ENCODE measurements at places on chromosomes 3 and 15.
A peak's percentile ranks its signal among the peaks of the same experiment; 100 is the strongest.

GRCh38 chr3:4976109-4976508, 3.1 kb upstream of the BHLHE40 start:
- DNase-seq = peak; percentile 95

DNA sequence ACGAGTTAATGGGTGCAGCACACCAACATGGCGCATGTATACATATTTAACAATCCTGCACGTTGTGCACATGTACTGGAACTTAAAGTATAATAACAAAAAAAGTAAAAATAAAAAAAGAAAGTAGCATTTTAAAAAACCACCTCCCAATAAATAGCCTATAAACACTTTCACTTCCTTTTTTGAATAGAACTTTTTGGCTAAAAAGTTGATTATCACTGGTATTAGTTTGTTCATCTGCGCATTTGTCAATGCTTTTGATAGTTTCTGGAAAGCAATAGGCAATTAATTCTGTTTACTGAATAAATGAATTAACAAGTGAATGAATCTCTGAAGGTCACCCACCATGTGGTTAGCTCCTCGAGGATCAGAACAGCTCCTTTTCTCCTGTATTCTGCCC, 179.9 kb downstream of the SLC9A9 start:
- no peak for DNase-seq

GRCh38 chr3:63872135-63872924, 8.7 kb downstream of the ATXN7 start:
- no peak for DNase-seq

DNA sequence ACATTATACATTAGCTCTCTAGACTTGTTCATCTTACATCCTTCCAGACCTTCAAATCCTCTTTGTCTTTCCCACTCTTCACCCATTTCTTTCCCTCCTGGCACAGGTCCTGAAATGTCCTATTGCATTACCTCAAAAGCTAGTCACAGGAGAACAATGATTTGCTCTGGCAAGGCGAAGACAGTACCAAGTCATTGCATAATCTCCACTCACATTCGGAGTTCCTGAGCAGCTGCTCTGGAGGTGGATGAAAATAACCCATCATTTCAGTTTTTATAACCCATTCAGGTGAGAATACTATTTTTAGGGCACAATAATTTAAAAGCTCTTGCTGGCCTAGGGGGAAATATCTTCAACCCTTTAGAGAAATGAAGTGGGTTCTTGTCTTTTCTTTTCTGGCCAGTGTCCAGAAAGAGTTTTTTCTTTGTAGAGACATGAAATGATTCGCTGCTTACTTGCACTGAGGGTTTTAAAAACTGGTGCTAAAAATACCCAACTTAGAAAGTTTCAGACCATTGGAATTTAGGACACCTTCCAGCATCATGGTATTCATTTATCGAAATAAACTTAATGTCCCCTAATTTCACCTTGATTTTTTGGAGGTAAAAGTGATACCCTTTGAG, 23.4 kb upstream of the DYNC1LI1 start:
- DNase-seq = no peak

GRCh38 chr15:101469520-101470288, 19.8 kb downstream of the PCSK6 start:
- DNase-seq = peak; percentile 5

GRCh38 chr3:86388820-86389219, 602.1 kb downstream of the VGLL3 start:
- DNase-seq = no peak

DNA sequence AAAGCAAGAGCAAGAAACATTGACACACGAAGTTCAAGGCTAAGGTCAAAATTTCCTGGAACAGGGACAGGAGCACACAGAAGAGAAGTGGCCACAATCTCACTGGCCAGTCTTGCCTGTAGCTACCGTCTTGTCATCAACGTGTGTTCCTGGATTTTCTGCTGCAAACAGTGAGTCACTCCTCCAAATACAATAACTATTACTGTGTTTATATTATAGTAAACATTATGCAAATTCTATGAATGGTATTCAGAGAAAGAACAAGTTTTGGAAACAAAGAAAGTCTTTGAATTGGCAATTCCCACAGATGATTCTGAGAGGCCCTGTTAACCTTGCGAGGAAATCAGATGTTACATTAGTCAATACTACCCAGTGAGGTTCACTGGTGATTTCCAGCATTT, 220.5 kb downstream of the FAM43A start:
- no peak for DNase-seq

- peak; percentile 86 for DNase-seq
Observed at GRCh38 chr15:52780172-52780980, 9.8 kb downstream of the ONECUT1 start.

DNA sequence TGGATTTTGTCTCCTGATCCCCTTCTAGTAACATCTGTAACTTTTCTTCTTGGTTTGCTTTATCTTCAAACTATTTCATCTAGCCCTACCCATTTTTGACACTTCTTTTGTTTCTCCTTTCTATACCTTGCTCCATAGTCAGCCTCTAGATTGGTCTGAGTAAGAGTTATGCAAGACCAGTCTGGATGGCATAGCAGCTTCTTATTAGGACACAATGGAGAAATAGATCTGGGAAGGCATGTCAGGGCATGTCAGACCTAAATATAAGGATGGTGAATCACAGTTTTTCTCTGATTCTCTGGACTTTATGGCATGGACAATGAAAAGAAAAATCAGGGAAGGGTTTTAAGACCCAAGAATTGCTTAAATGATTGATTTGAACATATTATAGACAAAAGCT, 452.5 kb downstream of the RAP2B start:
- no peak for DNase-seq

- no peak for DNase-seq
Observed at GRCh38 chr3:13890377-13891016, 10.6 kb upstream of the WNT7A start.

DNA sequence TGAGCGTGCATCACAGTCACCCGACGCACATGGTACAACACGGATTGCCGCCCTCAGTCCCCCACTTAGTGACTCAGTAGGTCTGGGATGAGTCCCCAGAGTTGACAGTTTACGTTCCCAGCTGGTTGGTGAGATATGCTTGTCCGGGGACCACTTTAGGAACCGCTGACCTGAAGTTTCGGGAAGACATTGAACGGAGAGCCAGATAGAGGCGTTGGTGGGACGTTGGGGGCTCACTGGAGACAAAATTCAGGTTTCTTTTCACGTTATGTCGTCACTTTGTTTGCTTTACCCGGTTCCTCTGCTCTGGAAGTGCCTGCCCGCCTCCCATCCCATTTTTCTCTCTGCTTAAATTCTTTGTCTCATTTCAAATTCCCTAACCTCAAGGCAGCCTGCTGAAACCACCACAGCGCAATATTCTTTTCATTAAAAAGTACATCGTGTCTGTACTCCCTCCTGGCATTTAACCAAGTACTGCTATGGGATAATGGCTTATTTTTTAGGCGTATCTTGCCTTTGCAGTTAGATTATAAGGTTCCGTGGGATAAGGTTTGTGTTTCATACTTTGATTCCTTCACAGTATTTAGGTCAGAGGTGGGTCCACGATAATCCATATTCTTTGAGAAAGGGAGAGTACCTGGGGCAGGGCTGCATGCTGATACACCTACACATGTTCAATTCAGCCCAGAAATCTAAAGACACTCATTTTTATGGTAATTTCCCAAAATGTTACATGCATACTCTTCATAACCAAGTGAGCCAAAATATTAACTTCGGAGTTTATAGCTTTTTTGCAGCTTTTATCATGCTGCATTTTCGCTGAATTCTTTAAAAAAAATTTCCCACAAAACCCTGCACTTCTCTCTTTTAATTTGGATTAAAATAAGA, 921 bp downstream of the LMLN start:
- peak; percentile 50 for DNase-seq

- DNase-seq = no peak
Observed at GRCh38 chr3:76429581-76430177, 610.2 kb upstream of the ROBO2 start.

DNA sequence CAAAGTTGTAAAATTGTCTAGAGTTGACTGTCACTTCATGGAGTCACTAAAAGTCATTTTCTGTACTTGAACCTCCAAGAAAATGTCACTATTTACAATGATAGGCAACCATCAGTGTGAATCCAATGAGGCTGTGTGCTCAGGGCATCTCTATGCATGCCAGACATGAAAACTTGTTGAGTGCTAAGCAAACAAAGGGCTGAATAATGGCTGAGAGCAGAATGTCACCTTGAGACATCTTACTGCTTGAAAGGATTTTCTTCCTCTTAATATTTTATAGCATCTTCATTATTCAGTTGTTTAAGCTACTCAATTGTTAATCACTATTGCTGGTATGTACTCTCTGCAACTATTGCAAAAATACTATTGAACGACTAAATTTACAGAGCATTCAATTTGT, 184.7 kb downstream of the PLCH1 start:
- no peak for DNase-seq

- peak; percentile 67 for DNase-seq
Observed at GRCh38 chr3:52533623-52534280, at the start of gene NT5DC2. Gene NT5DC2, minus strand, starts transcription at chr3:52533857. Its CDS starts 120 bp downstream, at chr3:52533737.

GRCh38 chr3:74115906-74116305, 491.2 kb upstream of the PDZRN3 start:
- no peak for DNase-seq

- no peak for DNase-seq
Observed at GRCh38 chr3:180184816-180185215, 148.1 kb upstream of the PEX5L start.

DNA sequence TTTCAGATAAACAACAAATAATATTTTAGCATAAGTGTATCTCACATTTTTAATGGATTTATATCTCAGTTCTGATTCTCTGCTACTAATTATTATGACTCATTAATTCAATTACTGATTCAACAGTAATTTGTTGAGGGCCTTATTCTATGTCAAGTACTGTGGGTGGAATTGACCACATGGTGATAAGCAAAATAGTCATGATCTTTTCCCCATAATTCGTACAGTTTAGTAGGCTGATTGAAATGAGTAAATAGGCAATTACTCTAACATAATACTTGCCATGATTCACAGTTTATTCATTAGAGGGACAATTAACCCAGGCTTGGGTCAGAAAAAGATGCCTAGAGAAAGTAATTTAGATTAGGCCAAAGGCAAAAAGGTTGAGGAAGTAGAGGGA, 60.9 kb upstream of the SLC4A7 start:
- no peak for DNase-seq

DNA sequence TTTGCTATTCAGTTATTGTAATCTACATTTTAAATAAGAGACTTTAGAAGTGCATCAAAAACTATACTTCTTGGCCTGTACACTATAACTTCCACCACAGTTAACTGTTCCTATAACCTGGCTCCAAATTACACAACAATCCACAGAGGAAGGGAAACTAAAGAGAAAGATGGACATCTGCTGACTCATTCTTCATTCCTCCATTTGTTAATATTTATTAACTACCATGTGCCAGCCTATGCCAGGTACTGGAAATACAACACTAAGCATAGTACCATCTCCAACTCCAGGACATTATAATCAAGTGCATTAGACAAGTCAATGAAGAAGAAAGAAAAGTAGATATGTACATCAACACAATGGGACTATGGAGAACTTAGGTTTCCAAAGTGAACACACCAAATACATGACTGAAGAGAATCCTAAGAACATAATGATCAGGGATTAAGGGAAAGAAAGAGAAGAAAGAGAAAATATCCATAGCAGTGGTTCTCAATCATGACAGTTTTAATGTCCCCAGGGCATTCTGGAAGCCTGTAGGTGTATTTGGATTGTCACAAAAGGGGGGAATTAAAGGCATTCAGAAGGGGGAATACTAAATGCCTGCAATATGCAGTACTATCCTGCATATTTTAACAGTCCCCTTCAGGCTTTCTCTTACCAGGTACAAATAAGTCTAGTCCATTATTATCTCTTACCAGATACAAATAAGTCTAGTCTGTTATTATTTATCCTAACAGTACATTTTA, 8.9 kb downstream of the ICE2 start:
- no peak for DNase-seq

- peak; percentile 19 for DNase-seq
Observed at GRCh38 chr3:81760215-81760614, 1.2 kb downstream of the GBE1 start.

GRCh38 chr15:69004011-69004410, 10.5 kb upstream of the NOX5 start:
- no peak for DNase-seq

DNA sequence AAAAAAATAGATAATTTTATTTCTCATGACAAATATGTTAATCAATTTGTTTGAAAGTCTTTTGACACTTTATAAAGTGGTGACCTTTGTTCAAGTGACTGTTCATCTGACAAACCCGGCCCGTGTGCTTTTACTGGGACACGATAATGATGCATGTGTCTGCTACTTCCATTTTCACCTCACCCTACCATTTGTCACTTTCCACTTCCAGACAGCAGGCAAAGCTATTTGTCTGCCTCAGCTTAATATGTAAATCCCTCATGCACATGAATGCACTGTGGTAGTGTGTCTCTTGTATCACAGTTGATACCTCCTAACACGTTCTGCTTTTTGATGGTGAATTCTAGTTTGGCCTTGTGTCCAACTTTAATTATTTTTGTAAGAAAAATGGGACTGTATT, 204.3 kb downstream of the BBX start:
- no peak for DNase-seq

GRCh38 chr3:41526995-41527573, 327.8 kb downstream of the CTNNB1 start:
- no peak for DNase-seq

GRCh38 chr3:9398700-9399336, 1.4 kb downstream of the SETD5 start:
- DNase-seq = peak; percentile 86

DNA sequence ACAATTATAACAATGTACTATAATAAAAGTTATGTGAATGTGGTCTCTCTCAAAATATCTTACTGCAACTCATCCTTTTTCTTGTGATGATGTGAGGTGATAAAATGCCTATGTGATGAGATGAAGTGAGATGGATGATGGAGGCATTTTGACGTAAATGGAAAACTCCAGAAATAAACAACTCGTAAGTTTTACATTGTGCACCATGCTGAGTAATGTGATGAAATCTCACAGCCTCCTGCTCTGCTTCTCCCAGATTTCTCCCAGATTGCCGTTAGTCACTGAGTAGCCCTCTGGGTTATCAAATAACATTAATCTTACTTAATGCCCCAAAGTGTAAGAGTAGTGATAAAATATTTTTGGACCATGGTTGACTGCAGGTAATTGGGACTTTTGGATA, 64.8 kb upstream of the SLCO2A1 start:
- no peak for DNase-seq

DNA sequence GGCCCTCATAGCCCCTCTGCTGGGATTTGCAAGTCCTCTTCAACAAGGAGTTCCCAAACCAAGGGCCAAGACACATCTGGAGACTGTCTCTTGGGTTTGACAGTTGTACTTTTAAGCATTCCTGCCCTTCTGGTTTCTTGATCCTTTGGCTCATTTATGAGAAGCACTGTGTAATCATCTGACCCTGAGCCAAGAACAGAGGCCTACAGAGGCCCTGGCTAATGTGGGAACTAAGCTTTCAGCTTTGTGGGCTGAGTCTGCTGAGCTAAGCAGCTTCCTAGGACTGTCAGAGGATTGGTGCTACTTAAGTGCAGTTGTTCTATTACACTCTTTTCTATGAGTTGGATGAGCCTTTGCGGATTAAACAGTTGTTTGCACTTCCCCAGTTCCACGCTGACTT, 178.3 kb downstream of the KBTBD8 start:
- DNase-seq = no peak

- DNase-seq = no peak
Observed at GRCh38 chr15:65069779-65070546, 2.2 kb upstream of the RASL12 start.

GRCh38 chr15:48722764-48723661, 77.5 kb upstream of the FBN1 start:
- DNase-seq = peak; percentile 50

Data from OCI-M1 (cell line).